ENCODE measurements at places on chromosomes 16 and 17. TPM values are rescaled to one million over a fixed set of nuclear protein-coding genes. Genes with fewer than 3 reads are reported as not detected.

The EMP2 gene
- polyA plus RNA-seq: 90.9 TPM

The APOBR gene
- 1.2 TPM for polyA plus RNA-seq

The TNFRSF12A gene
- polyA plus RNA-seq: 16.6 TPM

The PDILT gene
- 0.10 TPM for polyA plus RNA-seq

The EVI2B gene
- 1.8 TPM for polyA plus RNA-seq

The PRSS8 gene
- 201 TPM for polyA plus RNA-seq

The TMIGD1 gene
- polyA plus RNA-seq: not detected

The TLCD2 gene
- 3.6 TPM for polyA plus RNA-seq

The KRT20 gene
- 0.07 TPM for polyA plus RNA-seq

The TBX6 gene
- polyA plus RNA-seq: 6.2 TPM

The KRTAP2-4 gene
- polyA plus RNA-seq: not detected

The HSPB9 gene
- 0.04 TPM for polyA plus RNA-seq

The CD300H gene
- polyA plus RNA-seq: not detected

The DHRS7C gene
- not detected for polyA plus RNA-seq

The CFAP52 gene
- polyA plus RNA-seq: 0.15 TPM

The GJC1 gene
- 1.2 TPM for polyA plus RNA-seq

The ABCC6 gene
- polyA plus RNA-seq: 0.08 TPM

The IL4R gene
- polyA plus RNA-seq: 51.1 TPM

The ANKS4B gene
- not detected for polyA plus RNA-seq

The CBLN1 gene
- polyA plus RNA-seq: 0.26 TPM

The TBC1D3C gene
- polyA plus RNA-seq: not detected

The RNPS1 gene
- polyA plus RNA-seq: 100.0 TPM

The ZNF287 gene
- polyA plus RNA-seq: 3.3 TPM

The CLDN6 gene
- 0.06 TPM for polyA plus RNA-seq

The KIF1C gene
- polyA plus RNA-seq: 71.6 TPM

Measured in esophagus (tissue), 2 donors.